ENCODE measurements at places on chromosomes 4 and X. TPM values are rescaled to one million over a fixed set of nuclear protein-coding genes. Genes with fewer than 3 reads are reported as not detected.

DNA sequence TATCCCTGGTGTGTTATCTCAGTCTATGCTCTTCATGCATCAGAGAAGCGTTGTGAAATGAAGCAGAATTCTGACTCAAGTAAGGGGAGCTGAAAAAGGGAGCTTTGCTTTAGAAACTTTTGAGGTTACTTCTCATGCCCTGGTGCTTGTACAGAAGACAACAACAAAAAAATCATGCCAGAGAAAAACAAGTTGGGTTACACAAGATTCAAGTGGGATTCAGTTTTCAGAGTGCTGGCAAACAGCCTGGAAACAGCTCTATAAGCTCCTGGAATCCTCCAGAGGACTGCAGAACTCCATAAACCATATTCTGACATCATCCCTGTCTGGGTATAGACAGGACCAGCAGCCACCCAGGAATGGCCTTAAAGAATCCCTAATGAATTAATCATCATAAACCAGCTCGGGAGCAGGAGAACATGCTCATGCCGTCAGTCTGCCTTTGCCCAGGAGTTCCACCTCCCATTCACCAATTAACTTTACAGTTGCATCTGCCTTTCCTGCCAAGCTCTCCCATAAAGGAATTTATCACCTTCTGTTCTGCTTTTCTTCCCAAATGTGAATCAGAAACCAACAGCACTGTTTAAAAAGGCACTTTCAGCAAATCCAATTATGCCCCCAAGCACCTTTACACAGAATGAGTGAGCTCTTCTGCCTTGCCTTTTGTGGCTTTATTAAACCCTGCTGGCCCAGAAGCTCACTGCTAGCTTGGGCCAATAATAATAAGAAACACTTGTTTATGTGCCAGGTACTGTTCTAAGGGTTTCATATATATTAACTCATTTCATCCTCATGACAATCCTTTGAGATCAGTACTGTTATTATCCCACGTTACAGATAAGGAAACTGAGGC, 54.5 kb upstream of the FBXW7 start:
- peak; percentile 69 for DNase-seq

GRCh38 chrX:37825215-37825842, 22.0 kb downstream of the DYNLT3 start:
- DNase-seq, result peak; percentile 64

DNA sequence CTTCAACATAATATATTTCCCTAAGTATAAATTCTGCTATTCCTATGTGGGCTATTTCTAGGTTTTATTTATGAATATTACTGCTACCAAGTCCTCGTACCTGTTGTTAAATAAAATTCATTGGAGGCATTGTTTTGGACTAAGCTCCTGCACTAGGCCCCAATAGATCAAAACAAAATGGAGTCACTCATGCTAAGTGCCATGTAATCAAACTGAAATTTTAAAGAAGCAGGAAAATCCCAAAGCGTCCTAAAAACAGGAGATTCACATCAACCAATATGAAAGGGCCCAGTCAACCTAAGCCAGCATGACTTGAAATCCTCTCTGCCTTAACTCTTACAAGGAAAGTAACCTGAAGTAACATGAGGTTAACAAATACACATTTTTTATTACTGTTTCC, 743.2 kb downstream of the TRAM1L1 start:
- no peak for DNase-seq

- no peak for DNase-seq
Observed at GRCh38 chr4:92658318-92658717, 354.6 kb downstream of the GRID2 start.

DNA sequence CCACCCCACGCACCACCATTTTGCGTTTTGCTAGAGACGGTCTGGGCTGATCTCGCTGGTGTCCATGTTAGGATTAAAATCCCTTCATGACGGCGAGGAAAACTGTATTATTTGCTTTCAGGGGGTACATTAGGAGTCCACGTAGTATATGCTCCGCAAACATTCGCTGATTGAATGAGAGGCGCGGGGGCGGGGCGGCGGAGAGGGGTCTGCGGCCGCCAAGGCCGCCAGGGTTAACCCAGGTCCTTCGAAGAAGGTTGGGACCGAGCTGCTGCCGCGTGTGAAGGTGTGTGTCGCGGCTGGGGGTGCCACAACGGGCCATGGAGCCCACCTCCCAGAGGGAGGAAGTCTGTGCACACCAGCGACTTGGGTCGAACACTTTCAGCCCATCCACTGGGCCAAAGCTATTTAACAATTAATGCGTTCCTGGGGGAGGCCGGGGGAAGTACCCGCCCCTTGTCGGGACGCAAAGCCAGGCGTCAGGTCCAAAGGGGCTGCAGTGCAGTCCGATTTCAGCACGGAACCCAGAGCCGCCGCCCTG, 6.4 kb upstream of the PITX2 start:
- no peak for DNase-seq

XAGE2 gene
- total RNA-seq, result not detected

DNA sequence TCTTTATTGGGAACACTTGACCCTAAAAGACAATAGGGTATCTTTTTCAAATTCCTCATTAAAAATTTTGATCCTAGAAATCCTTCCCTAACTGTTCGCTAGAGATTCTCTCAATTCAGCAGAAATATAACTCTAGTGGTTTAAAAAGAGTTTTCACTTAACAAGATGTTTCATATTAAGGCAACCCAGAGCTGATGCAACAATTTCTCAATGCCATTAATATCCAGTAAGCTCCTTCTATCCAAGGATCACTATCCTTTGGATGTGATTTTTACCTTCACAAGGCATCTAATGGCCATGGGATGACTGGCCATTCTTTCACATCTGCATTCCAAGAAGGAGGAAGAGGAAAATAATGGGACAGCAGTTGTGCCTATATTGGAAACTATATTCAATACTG, 183.4 kb downstream of the ANKRD50 start:
- no peak for DNase-seq

- DNase-seq, result no peak
Observed at GRCh38 chrX:139186991-139187390, 343.5 kb upstream of the F9 start.

ATP2B3 gene
- under 0.01 TPM for total RNA-seq

ARSJ gene
- total RNA-seq, result 11.9 TPM

- DNase-seq, result no peak
Observed at GRCh38 chrX:3787856-3788255, 74.4 kb upstream of the PRKX start.

GRCh38 chrX:346034-346813, 27.6 kb upstream of the GTPBP6 start:
- peak; percentile 49 for DNase-seq

- no peak for DNase-seq
Observed at GRCh38 chr4:107058828-107059227, 22.7 kb upstream of the DKK2 start.

UCP1 gene
- not detected for total RNA-seq

FAT1 gene
- 146 TPM for total RNA-seq

DNA sequence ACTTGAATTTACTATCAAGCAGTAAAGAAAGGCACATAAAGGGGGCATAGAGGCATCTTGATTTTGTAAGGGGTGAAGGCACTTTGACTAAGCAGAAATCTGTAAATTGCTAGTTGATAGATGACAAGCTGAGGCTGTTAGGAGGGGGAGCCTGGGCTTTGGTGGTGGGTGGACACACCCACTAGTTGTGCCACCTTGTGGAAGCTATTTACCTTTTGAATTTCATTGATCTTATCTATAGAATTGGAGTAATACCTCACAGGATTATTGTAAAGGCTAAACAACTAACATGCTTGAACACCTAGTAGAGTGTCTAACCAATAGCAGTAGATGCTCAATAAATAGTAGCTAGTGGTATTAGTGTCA, 142.8 kb upstream of the KCNIP4 start:
- DNase-seq, result no peak

DAPP1 gene
- total RNA-seq, result 0.36 TPM

DNA sequence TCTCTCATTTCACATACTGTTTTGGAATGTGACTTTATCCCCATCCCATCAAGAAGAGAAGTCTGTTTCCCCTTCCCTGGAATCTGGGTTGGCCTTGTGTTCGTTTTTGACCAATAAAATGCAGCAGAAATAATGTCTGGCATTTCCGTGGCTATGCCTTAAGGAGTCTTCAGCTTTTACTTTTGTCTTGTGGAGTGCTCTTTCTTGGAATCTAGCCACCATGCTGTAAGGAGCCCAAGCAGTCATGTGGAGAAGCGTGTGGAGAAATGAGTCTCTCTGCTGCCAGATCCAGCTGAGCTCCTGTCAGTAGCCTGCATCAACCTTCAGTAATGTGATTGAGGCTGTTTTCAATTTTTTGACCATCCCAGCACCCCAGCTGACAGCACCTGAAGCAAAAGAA, 84.4 kb upstream of the ARMCX2 start:
- no peak for DNase-seq

CXCL10 gene
- not detected for total RNA-seq

DNA sequence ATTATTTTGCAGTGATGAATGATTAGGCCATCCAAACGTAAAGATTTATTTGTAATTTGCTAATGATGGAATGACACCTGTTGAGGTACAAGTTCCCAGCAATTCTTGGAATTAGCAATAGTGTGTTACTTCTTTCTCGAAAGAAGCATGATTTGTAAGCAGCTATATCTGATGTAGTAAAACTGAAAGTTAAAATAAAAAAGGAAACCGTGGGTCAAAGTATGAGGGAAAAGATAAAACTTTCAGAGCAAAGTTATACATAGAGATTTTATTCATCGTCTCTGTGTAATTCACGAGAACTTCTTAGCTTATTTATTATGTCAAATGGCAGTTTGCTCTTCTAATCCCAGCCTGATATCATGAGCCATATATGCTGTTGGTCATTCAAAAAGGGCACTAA, 59.0 kb downstream of the NFKB1 start:
- no peak for DNase-seq

GRCh38 chr4:182354867-182355266, 111.7 kb downstream of the TENM3 start:
- DNase-seq, result no peak

GRCh38 chr4:148749403-148749802, 307.2 kb upstream of the NR3C2 start:
- DNase-seq, result no peak

DNA sequence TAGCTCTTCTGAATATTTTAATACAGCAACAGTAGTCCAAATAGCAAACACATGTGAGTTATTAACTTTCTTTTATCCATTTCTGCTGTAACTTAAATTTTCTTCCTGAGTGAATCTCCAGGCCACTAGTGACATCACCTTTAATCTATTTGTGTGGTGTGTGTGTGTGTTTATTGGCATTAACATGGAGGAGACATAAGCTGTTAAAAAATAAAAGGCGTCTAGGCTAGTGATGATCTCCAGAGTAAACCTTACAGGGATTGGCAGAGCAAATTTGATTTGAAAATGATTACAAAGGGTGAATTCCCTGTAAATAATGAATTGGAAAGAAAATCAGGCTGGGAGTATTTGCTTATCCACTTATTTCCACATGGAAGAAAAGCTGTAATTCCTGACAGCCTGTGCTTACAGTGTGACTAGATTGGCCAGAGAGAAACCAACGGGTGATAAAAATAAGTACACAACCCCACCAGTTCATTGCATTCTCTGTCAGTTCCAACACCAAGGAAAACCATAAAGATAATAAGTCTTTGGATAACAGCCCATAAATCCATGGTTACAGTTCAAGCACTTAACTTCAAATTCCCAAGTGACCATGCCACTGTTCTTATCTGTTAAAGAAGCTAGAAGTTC, 186.1 kb downstream of the ENOX2 start:
- DNase-seq, result no peak

GRCh38 chrX:50913520-50913919, 3.0 kb downstream of the BMP15 start:
- no peak for DNase-seq

DNA sequence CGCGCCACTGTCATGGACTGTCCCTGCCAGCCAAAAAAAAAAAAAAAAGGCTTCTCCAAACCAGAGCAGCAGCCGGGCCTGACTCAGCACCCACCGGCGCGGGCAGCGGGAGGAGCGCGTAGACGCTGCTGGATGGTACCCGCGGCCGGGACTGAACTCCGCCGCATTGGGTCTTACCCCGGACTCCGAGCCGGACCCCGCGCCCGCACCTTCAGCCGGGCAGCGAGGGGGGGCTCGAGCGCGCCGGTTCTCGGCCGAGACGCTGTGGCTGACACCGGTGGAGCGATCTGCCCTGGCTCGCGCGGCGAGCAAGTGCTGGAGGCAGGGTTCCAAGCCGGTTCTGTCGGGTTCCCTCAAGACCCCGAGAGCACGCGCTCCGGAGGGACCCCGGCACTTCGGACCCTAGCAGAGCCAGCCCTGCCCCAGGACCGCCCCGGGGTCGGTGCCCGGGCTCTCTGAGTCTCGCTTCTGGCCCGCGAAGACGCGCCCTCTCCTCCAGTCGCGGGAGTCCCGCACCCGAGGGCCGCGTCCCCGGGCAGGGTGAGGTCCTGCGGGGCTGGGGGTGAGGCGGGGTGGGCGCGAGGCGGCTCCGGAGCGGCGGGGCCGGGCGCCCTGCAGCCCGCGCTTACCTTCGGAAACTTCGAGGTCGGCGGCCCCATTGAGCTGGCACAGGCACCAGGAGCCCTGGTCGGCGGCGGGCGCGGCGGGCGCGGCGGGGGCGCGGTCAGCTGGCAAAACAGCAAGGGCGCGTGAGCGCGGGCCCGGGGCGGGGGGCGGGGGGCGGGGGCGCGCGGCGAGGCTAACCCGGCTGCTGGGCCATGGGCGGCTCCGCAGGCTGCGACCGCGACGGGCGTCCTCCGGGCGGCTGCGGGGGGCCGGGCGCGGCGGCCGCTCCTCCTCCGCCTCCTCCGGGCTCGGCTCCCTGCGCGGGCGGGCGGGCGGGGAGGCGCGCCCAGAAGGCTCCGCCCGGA, 11.8 kb upstream of the MAN2B2 start:
- no peak for DNase-seq

EREG gene
- total RNA-seq, result 2.0 TPM

- no peak for DNase-seq
Observed at GRCh38 chr4:159045321-159045720, 57.6 kb upstream of the RAPGEF2 start.

- DNase-seq, result no peak
Observed at GRCh38 chrX:50751091-50751490, 62.9 kb downstream of the SHROOM4 start.

GLRB gene
- 6.1 TPM for total RNA-seq

GRCh38 chrX:153670748-153671588, 2.6 kb downstream of the PNCK start:
- peak; percentile 52 for DNase-seq

FUNDC2 gene
- total RNA-seq, result 83.1 TPM

GRCh38 chr4:158580064-158580463, 58.4 kb downstream of the RXFP1 start:
- DNase-seq, result no peak

DNA sequence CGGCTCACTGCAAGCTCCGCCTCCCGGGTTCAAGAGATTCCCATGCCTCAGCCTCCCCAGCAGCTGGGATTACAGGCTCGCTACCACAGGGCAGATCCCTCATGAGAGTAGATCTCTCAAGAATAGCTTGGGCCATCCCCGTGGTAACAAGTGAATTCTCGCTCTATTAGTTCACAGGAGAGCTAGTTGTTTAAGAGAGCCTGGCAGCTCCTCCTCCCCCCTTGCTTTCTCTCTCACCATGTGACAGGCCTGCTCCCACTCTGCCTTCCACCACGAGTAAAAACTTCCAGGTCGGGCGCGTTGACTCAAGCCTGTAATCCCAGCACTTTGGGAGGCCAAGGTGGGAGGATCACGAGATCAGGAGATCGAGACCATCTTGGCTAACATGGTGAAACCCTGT, 30.3 kb upstream of the LAP3 start:
- no peak for DNase-seq

Measured in sigmoid colon (tissue), 7 donors.